ENCODE measurements at places on chromosomes 4 and X.

GRCh38 chrX:133364196-133364595, 51.1 kb downstream of the GPC4 start:
- no peak for DNase-seq

- DNase-seq, result peak; percentile 19
Measured at GRCh38 chrX:109281483-109282275, 200.2 kb downstream of the GUCY2F start.

GRCh38 chr4:144494280-144494679, 151.7 kb upstream of the HHIP start:
- no peak for DNase-seq

DNA sequence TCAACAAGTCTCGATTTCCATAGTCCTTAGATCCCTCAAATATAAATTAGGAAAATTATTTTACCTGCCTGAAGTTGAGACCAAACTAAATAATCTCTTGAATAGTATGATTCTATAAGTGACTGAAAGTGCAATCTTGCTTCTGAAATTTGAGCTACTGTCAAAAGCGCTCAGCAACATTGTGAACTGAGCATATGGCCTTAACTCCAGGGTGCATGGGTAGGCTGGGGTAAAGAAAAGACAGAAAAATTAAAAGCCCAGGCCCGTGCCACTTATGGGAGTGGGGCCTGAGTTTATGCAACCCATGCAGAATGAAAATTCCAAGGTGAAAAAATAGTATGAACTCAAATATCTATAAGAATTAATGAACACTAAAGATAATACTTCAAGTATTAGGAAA, 9.8 kb downstream of the PGRMC2 start:
- no peak for DNase-seq

DNA sequence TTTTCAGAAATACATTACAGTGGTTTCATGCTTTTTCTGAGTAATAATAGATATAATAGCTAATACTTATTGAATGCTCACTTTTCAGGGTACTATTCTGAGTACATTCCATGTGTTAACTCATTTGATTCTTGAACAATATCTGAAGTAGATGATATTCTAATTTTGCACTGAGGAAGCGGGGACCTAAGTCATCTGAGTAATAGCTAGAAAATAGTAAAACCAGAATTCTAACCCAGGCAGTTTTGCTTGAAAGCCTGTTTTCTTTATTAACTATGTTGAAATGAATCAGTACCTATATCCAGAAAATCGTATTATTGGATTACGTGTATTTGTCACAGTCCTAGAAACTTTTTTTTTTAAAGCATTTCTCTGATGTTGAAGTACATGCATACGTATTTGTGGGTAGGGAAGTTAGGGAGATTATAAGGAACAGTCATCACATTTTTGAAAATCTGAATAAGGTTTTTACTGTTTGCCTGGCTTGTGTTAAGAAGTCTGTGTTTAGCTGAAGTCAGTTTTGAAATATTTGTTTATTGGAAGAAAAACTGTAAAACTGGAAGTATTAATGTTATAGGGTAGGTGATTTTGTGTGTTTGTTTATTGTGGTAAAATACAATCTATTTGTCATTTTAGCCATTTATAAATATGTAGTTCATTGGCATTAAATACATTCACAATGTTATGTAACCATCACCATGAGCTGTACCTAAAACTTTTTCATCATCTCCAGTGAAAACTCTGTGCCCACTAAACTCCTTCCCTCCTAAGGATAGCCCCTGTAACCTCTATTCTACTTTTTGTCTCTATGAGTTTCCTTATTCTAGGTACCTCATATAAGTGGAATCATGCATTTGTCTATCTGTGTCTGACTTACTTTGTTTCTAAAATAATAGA, 55.3 kb downstream of the FIP1L1 start:
- DNase-seq, result no peak

Data from heart left ventricle (tissue), 16 donors.